ENCODE measurements at places on chromosomes 6 and 20. TPM values are rescaled to one million over a fixed set of nuclear protein-coding genes. Genes with fewer than 3 reads are reported as not detected.

GRCh38 chr6:28258877-28259777, at the start of gene NKAPL:
Gene NKAPL (plus strand): TSS chr6:28259297. CDS start chr6:28259372, 75 bp downstream.
- no peak within 1 kb of the TSS for H3K27ac ChIP-seq
- no peaks in the 10 kb centered on the region for H3K36me3 ChIP-seq
- no peaks in the 10 kb centered on the region for H3K27me3 ChIP-seq
- H3K4me1 ChIP-seq, result no peaks in the 10 kb centered on the region
- DNase-seq, result peak; percentile 34
- H3K4me3 ChIP-seq, result no peak within 1 kb of the TSS

DNA sequence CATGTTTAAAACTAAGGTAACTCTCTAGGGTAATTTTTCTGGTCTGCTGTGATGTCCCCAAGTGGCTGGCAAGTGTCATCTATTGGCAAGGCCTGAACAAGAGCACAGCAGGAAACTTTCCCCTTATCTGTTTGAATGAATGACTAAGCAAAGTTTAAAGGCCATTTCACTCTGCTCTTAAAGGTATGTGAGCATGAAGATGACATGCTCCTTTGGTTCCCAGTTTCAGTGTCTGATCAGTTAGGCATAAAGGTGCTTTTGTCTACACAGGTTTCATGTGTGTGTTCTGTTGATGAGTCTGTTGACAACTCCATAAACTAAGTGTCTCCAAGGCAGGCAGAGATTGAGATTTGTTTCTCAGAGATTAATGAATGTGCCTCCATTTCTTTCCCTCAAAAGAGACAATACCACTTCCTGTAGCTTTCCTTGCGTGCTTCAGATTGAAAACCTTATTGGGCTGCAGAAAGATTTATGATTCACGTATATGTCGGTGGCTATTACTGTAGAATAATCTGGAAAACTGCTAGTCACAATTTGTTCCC, 83.9 kb downstream of the MAP3K7 start:
- no peaks in the 10 kb centered on the region for H3K36me3 ChIP-seq
- peaks cover 4% of the 10 kb centered on the region for H3K4me1 ChIP-seq
- no peak overlapping the region for H3K27ac ChIP-seq
- H3K4me3 ChIP-seq, result no peak overlapping the region
- DNase-seq, result no peak

DNA sequence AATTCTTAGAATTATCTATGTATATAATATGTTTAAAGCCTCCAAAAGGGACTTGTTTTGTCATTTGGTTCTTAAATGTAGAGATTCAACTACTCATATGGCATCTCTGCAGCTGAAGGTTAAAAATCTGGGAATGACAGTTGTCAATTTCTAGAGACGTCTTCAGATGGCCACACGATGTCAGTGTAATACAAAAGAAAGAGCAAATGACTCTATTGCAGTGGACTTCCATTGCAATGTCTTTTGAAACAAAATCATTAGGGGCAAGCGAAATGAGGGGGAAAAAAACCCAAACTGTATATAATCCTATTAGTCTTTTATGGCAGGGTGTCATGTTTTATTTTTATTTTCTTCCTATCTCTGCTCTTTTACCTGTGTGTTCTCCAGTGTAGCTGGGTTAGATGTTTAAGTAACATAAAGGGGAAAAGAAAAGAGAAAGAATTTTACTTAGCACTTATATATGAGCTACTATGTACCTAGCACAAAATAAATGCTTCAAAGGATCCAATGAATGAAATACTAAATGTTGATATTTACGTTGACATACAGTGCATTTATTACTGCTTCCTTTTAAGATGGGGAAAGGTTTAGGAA, 26.2 kb downstream of the CCN2 start:
- H3K36me3 ChIP-seq, result peaks cover 7% of the 10 kb centered on the region
- no peaks in the 10 kb centered on the region for H3K4me1 ChIP-seq
- no peak overlapping the region for H3K4me3 ChIP-seq
- H3K27ac ChIP-seq, result no peak overlapping the region

- no peak for DNase-seq
- H3K36me3 ChIP-seq, result no peaks in the 10 kb centered on the region
- no peak overlapping the region for H3K4me3 ChIP-seq
Measured at GRCh38 chr20:42531508-42531961, 658.2 kb downstream of the PTPRT start.

DNA sequence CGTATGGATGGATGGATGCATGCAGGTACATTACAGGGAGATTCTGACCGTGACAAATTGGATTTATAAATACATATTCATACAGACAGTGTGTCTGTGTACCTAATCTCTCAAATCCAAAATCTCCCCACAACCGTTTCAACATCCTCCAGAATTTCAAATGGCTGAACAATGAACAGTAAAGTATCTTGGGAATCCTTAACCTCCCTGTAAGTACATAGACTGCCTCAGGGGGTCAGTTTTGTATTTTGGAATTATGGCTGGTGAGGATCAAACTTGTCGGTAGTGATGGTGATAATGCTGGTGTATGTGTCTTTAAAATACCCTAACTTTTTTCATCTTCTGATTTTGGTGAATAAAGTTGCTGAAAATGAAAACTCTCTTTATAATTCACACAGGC, 246.2 kb downstream of the FOXC1 start:
- no peak for DNase-seq
- H3K4me1 ChIP-seq, result no peaks in the 10 kb centered on the region
- no peak overlapping the region for H3K27ac ChIP-seq
- H3K27me3 ChIP-seq, result no peaks in the 10 kb centered on the region
- H3K36me3 ChIP-seq, result no peaks in the 10 kb centered on the region
- H3K4me3 ChIP-seq, result no peak overlapping the region

DNA sequence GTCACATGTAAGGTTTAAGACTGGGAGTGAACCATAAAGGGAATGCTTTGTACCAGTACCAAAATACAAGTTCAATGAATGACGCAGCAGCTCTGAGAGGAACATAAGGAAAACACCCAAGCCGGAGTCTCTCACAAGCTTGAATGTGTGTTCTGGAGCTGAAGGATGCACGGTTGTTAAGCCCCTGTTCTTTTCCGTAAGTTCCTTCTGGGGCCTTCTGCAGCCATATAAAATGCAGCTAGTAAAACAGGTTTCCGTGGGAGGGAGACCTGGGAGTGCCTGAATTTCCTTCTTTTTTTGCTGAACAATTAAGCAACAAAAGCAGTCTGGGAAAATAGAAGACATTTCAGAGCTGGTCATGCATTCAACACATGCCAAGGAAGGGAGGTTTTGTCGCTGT, 73.2 kb upstream of the JAG1 start:
- DNase-seq, result no peak
- no peak overlapping the region for H3K27ac ChIP-seq
- H3K4me1 ChIP-seq, result no peaks in the 10 kb centered on the region
- H3K36me3 ChIP-seq, result no peaks in the 10 kb centered on the region
- H3K4me3 ChIP-seq, result no peak overlapping the region
- no peaks in the 10 kb centered on the region for H3K27me3 ChIP-seq

DNA sequence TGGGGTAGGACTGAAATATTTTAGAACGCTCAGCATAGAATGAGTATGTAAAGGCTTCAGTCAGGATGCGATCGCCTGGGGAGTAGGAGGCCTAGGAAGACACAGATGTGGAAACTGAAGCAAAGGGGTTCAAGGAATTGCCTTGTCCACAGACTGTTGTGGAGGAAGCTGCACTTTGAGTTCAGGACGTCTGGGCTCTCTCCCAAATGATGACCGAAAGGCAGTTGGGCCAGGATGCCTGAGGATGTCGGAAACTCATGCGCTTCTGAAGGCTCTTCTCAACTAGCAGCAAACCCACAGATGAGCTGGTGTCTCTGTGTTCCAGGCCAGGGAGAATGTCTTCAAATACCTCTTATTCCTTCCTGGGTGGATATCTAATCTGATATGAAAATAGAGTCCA, 146.2 kb upstream of the SULF2 start:
- H3K4me3 ChIP-seq, result no peak overlapping the region
- no peaks in the 10 kb centered on the region for H3K36me3 ChIP-seq
- DNase-seq, result no peak
- no peaks in the 10 kb centered on the region for H3K27me3 ChIP-seq
- no peak overlapping the region for H3K27ac ChIP-seq
- no peaks in the 10 kb centered on the region for H3K4me1 ChIP-seq

DNA sequence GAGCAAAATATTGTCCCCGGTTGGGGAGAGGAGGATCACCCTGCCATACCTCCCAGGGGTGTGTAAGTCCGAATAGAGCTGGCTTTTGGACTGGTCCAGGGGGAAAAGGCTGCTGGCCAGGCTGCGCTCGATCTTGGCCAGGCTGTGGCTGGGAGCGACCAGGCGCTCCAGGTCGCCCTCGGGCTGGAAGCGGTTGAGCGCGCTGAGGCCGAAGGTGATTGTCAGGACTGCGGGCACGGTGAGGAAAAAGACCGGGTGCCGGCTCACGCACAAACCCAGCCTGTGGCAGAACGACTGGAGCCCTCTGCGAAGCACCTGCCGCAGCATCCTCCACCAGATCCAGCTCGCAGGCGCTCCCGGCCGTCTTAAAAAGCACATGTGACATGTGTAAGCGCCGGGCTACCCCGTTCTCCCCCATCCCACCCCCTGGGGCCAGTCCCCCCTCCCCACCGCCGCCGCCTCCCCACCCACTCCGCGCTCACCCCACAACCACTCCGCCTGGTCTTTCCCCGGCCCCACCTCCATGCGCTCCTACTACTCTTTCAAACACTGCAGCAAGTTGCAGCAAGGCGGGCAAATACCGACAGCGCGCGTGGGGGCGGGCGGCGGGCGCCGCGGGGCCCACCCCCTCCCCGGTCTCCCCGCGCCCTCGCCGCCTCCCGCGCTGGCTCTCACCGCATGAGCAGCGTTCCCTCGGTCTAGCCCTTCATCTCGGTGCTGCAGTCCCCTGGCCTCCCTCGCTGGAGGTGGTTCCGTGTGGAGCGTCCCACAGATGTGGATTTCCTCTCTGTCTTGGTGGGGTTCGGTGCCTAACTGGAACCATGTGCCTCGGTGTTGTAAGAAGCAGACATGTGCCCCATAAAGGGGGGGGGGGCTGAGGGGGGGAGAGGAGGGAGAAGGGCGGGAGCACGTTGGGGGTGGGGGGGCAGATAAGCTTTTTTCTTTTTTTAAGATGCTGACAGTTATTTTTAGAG, 42.4 kb downstream of the PTCHD4 start:
- DNase-seq, result peak; percentile 46
- H3K27ac ChIP-seq, result no peak overlapping the region
- H3K4me3 ChIP-seq, result peak overlapping the region; percentile 72
- H3K27me3 ChIP-seq, result peaks cover 14% of the 10 kb centered on the region
- H3K36me3 ChIP-seq, result no peaks in the 10 kb centered on the region
- H3K4me1 ChIP-seq, result peaks cover under 1% of the 10 kb centered on the region

SNAP25 gene
- 0.13 TPM for total RNA-seq

LAMA5 gene
- total RNA-seq, result 200 TPM

SNTA1 gene
- 10.2 TPM for total RNA-seq

HLA-G gene
- total RNA-seq, result 2.7 TPM

FAM8A1 gene
- 11.0 TPM for total RNA-seq

AVP gene
- total RNA-seq, result not detected

Measured in H9 (cell line).